ENCODE measurements at places on chromosomes 6 and 20. TPM values are rescaled to one million over a fixed set of nuclear protein-coding genes. Genes with fewer than 3 reads are reported as not detected.

C20orf202 gene
- total RNA-seq, result not detected

ASXL1 gene
- 108 TPM for total RNA-seq

ACTL10 gene
- total RNA-seq, result 4.3 TPM

DNA sequence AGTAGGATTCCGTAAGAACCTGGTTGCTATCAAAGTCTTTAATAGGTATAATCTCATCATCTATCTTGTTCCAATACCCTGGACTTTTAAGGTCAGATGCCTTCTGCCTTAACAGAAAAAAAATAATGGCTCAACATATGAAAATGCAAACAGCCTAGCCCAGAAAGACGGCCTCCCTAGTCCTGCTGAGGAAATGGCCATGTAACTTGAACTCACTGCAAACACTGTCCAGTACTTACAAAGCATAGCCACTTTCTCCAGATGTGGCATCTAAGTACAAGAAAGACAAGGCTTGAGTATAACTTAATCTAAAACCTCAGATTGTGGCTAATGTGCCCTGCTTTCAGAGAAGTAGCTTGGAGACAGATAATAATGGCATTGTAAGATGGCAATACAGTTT lies 26.5 kb downstream of the FASTKD5 start:
- no peak overlapping the region for H3K27ac ChIP-seq
- no peaks in the 10 kb centered on the region for H3K27me3 ChIP-seq
- no peaks in the 10 kb centered on the region for H3K36me3 ChIP-seq

- H3K4me1 ChIP-seq, result no peaks in the 10 kb centered on the region
- H3K36me3 ChIP-seq, result no peaks in the 10 kb centered on the region
- H3K4me3 ChIP-seq, result no peak overlapping the region
- no peak for DNase-seq
- no peaks in the 10 kb centered on the region for H3K27me3 ChIP-seq
These were observed 26.4 kb downstream of the LY86 start for GRCh38 chr6:6614983-6615349.

WFDC5 gene
- not detected for total RNA-seq
